ENCODE measurements at places on chromosomes 4 and X. TPM values are rescaled to one million over a fixed set of nuclear protein-coding genes. Genes with fewer than 3 reads are reported as not detected.

GRCh38 chr4:71147261-71147660 is 153.8 kb downstream of the DCK start:
- no peaks in the 10 kb centered on the region for H3K4me1 ChIP-seq
- H3K27ac ChIP-seq = no peak overlapping the region

DNA sequence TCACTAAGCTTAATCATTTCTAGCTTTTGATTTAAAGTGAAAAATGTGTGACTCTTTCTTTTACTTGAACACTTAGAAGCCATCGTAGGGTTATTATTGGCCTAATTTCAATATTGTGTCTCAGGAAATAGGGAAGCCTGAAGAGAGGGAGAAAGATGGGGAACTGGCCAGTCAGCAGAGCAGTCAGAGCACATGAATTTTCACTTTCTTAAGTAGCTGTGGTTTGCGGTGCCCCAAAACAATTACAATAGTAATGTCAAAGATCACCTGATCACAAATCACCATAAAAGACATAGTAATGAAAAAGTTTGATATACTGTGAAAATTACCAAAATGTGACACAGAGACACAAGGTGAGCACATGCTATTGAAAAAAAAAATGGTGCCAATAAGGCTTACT is 45.5 kb downstream of the CENPC start:
- H3K27ac ChIP-seq = peak overlapping the region; percentile 15
- no peaks in the 10 kb centered on the region for H3K27me3 ChIP-seq
- peaks cover 18% of the 10 kb centered on the region for H3K36me3 ChIP-seq
- H3K4me3 ChIP-seq = no peak overlapping the region
- DNase-seq = no peak

DNA sequence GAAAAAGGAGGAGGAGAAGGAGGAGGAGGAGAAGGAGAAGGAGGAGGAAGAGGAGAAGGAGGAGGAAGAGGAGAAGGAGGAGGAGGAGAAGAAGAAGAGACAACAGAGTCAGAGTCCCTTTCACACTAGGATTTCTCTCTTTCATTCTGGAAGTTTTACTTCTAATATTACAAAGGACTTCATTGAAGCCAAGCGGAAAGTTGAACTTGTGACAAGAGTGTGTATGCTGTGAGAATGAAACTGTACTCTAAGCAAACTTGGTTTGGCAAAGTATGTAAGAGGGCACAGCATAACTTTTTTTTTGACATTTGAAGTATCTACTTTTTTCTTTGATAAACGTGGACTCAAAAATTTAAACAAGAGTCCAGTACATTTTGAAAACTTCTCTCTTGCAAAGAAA is 48.0 kb downstream of the CXCL8 start:
- no peak overlapping the region for H3K4me3 ChIP-seq
- peaks cover 36% of the 10 kb centered on the region for H3K27me3 ChIP-seq
- peaks cover 7% of the 10 kb centered on the region for H3K36me3 ChIP-seq
- no peaks in the 10 kb centered on the region for H3K4me1 ChIP-seq
- no peak overlapping the region for H3K27ac ChIP-seq

DNA sequence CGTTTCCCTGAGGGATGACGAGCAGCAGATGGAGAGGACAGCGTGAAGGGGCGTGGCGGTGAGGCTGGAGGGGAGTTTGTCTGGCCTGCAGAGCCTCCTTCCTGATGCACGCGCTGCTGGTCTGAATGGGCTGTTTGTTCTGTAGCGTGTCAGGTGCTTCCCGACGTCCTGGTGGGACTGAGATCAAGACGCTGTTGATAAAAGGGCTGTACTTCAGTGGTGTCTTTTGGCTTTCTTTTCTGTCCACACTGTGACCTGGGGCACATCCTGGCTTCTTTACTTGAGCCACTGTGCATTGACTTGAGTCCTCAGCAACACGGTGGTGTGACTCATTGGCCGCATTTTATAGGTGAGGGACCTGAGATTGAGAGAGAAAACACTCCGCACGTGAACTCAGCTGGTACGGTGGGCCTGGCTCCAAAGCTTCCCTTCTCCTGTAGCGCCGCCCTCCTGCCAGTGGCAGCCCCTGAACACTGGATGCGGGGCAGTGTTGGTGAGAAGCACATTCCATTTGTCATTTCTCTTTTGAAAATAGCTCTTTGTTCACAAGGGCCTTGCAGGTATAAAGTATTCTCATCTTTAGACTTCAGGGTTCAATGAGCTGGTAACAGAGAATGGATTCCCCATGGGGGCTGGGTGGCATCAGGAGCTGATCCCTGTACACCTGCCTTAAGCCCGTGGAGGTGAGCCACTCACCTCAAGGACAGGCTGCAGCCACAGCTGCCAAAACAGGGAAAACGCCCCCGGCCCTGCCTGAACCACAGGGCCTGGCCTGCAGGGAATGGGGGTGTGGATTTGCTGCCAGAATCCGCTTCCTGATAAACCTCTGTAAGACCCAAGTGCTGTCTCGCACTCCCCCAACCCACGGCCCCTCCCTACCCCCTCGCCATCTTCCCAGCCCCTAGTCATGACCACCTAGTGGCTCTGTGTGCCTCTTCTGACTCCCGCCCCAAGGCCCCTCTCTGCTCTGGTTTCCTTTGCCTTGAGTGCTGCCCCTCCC is 29.2 kb downstream of the NSG1 start:
- peak; percentile 49 for DNase-seq
- no peaks in the 10 kb centered on the region for H3K4me1 ChIP-seq
- H3K27ac ChIP-seq = no peak overlapping the region
- no peak overlapping the region for H3K4me3 ChIP-seq
- H3K27me3 ChIP-seq = no peaks in the 10 kb centered on the region

Gene CSAG3
- not detected for total RNA-seq

Gene FATE1
- total RNA-seq = not detected
